ENCODE measurements at places on chromosomes 16 and 17.

DNA sequence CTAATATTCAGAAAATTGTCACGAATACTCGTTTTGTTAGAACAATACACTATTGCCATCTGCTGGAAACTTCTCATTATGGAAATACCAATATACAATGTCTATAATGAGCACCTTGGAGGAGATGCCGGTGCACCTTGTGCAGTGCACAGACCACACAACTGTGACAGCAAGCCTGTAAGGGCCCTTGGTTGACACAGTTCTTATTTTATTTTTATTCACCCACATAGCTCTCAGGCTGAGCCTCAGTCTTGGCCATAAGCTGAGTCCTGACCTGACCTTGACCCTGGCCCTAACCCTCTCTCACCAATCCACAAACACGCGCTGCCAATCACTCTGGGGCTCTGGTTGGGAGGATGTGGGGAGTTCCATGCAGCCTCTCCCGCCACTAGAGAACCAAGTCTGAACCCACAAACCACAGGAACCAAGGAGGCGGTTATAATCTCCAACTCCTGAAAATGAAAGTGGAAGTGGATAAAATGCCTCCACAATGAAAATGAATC, 7.6 kb downstream of the AIPL1 start:
- DNase-seq, result no peak

- DNase-seq, result no peak
Measured at GRCh38 chr17:1650731-1651558, 1.3 kb upstream of the RILP start.

DNA sequence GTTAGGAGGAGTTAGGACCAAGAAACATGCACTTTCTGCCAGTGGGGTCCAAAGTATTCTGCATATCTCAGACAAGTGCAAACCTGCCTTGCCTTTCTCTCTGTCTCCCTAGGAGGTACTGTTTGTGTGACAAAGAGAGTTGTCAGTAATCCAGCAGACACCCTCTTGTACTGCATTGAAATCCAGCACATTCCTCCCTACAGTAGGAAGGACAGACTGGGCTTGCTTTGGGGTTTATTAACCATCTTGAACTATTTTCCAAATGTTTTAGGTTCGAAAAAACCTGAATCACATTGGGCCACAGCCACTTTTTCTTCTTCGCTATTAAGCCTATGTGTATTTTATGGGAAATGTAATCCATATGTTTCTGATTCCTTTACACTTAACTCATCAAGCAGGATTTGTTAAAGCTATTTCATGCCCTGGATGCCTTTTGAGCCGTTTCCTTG, 204.2 kb upstream of the KCNJ16 start:
- DNase-seq, result no peak

GRCh38 chr17:12821376-12821940, 32.2 kb downstream of the ARHGAP44 start:
- DNase-seq, result no peak

DNA sequence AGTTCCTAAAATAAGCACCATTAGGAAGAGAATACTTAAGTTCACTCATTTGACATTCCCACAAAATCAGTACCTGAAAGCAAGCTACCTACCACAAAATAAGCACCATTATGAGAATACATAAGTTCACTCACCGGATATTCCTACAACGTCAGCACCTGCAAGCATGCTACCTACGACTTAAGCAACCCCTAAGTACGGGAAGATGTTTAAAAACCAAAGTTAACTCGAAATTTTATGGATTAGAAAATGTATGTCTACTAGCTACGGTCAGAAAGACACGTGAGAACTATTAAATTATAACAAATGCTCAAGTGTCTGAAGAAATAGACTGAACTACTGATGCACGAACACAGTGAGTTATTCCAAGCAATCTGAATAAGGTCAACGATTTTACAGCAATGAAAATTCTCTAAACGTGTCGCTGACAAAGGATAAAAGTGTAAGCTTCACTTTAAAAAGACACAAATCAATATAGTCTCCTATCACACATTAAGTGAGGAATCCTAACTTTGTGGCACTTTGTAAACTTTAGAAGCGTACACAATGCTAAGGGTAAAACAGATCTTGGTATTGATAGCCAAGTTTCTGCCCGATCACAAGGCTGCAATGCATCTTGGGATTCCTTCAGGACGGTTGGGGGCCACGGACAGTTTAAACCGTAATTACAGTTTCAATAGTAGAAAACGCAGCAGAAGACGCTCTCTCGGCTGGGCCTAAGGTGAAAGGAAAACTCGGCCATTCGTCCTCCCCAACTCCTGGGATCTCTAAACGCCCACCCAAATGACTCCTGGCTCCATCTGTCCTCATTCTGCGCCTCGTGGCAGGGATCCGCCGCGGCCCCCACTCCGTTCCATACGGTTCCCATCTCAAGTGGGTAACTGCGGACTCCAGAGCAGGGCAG, 1.3 kb downstream of the GSPT1 start:
- no peak for DNase-seq

GRCh38 chr17:75516619-75517296, 430 bp downstream of the TSEN54 start:
- DNase-seq, result no peak

DNA sequence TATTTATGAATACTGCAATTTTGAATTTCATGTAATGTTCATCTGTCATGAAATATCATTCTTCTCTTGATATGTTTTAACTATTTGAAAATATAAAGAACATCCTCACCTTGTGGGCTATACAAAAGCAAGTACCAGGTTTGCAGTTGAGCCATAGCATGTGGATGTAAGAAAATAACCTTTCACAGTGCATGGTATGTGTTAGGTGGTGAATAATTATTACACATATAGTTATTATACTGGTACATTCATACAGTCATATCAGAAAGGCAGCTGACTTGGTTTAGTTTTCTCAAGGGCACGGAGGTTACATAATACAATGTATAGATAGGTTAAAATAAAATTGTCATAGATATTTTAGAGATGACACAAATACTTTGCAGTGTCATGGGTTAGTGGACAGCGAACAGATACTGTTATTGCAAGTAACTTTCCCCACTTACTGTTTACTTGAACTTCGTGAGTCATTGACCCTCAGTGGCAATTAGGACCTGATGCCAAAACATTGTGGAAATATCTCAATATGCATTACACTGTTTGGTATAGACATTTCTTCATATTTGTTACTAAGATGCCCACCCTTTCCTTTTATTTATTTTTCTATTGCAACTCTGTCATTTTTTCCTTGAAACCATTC, 445.4 kb upstream of the GOT2 start:
- no peak for DNase-seq

DNA sequence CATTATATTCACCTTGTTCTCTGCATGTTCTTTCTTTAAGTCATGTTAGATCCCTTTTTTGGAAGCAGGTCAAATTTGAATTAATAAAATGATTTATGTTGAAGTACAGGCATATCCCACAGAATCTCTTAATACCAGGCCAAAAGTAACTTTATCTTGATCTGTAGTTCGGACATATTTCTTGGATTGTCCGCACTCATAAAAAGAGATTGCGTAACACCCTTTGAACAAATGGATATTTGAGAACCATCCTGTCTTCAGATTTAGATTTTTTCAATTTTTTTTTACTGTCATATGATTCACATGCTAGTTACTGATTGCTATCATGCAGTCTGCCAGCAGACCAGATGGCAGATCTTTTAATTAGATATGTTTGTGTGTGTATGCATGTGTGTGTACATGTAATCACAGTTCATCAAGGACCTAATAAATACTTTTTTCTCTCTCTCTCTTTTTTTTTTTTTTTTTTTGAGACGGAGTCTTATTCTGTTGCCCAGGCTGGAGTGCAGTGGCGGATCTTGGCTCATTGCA, 352.6 kb downstream of the WWOX start:
- DNase-seq, result no peak

- no peak for DNase-seq
Measured at GRCh38 chr16:11306997-11307638, 26.0 kb upstream of the PRM1 start.

GRCh38 chr16:74500907-74501306, 79.6 kb upstream of the CLEC18B start:
- DNase-seq, result no peak

- peak; percentile 81 for DNase-seq
Measured at GRCh38 chr17:4948166-4948930, at the start of gene PFN1. PFN1 (minus strand) TSS chr17:4948530; CDS start chr17:4948394, 136 bp downstream.

DNA sequence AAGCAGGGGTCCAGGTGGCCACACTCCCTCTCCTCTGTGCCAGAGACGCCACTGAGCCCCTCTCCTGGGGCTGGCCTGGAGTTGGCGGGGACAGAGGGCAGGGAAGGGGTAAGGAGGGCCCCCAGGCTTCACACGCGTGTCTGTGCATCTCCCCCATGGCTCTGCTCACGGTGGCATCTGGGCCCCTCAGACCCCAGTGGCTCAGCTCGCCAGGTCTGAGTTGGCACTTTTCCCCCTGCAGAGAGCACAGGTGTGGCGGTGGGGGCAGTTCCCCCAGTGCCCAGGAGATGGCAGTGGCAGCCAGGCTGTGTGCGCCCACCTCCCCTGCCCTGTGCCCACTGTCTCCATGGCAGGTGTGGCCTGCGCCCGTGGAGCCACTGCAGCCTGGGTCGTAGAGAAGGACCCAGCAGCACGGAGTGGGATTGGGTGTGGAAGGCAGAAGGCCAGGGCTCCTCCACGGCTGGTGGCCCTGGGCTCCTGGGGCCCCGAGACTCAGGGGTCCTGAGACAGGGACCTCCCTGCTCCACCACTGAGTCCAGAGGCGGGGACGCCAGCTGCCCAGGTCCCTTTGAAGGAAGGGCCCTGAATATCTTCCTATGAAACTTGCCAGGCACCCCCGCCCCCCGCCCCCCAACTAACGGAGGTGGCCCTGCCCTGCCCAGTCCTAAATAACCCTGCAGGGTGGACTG, 4.3 kb upstream of the APRT start:
- DNase-seq, result no peak

DNA sequence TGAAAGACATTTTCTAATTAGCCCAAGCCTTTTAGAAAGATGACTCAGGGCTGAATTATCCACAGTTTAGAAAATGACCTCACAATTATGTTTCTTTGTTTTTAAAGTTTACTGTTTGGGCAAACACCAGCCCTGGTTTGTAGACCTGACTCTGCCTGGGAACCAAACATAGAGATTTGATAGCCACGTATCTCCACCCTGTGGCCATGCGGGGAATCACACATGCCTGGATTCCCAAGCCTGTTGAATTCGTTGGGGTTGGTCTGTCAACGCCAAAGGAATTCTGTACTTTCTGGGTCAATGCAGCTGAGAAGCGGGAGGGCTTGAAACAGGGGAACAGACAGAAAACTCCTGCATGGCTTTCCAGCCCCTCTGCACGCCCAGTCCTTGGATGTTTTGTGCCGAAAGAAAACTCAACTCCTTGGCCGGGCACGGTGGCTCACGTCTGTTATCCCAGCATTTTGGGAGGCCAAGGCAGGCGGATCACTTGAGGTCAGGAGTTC, 26.9 kb downstream of the CD300A start:
- DNase-seq, result no peak

DNA sequence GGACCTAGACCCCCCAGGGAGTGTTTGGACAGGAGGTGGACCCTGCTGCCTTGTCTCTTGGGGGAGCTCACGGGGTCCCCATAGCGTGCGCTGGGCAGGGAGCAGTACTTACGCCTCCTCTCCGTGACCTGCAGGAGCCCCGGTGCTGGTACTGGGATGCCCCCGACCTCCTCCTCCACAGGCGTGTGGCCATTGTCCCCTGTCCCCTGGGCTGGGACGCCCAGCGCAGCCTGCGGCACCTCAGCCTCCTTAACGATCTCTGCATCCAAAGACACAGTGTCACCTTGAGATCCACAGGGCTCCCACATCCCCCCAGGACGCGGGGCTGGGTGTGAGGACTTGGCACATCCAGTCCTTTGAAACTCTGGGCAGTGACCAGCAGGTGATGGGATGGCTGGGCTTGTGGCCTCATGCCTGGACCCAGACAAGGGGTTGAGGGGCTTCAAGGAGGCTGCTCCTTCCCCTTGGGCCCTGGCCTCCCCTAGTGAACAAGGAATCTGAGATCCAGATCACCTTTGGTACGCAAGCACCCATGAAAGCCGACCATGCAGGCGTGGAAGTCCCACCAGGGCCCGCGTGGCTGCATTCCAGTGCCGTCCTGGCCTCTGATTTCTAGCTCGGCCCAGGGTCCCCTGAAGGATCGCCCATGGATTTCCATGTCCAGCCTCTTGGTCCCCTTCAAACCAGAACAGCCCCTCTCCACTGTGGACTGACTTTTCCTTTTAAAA, 9.9 kb downstream of the DBNDD1 start:
- DNase-seq, result no peak

GRCh38 chr16:72677662-72678447, 370.1 kb downstream of the ZFHX3 start:
- no peak for DNase-seq

DNA sequence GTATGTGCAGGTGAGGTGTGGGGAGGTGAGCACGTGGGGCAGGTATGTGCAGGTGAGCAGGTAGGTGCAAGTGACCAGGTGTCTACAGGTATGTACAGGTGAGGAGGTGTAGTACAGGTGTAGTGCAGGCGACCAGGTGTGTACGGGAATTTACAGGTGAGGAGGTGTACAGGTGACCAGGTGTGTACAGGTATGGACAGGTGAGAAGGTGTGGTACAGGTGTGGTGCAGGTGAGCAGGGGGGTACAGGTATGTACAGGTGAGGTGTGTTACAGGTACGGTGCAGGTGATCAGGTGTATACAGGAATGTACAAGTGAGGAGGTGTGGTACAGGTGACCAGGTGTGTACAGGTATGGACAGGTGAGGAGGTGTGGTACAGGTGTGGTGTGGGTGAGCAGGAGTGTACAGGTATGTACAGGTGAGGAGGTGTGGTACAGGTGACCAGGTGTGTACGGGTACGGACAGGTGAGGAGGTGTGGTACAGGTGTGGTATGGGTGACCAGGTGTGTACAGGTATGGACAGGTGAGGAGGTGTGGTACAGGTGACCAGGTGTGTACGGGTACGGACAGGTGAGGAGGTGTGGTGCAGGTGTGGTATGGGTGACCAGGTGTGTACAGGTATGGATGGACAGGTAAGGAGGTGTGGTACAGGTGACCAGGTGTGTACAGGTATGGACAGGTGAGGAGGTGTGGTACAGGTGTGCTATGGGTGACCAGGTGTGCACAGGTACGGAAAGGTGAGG, 12.8 kb upstream of the DBNDD1 start:
- no peak for DNase-seq

- DNase-seq, result no peak
Measured at GRCh38 chr16:4314532-4315185, 1.2 kb upstream of the GLIS2 start.

DNA sequence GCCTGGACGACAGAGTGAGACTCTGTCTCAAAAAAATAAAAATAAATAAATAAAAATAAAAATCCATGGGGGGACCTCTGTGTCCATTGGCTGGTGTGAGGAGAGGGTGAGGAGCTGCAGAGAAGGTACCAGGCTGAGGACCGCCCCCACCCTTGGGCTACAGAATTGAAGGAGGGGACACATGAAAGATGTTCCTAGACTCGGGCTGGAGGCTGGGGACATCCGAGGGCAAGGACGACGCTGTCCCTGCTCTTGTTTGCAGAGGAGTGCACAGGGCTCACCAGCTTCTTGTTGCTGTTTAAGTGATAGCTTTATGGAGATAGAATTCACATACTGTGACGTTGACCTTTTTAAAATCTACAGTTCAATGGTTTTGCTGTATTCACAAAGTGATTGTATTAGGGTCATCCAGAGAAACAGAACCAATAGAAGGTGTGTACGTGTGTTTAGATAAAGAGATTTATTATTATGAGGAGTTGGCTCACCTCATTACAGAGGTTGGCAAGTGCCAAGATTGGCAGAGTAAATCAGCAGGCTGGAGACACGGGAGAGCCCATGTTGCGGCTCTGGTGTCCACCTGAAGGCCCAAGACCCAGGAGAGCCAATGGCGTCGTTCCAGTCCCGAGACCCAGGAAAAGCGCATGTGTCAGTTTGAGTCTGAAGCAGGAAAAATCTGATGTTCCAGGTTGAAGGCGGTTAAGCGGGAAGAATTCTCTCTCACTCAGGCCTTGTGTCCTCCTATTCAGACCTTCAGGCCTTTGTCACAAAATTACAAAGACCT, 320.7 kb downstream of the SEC14L1 start:
- no peak for DNase-seq

All from stimulated activated CD8-positive, alpha-beta memory T cell treated with anti-CD3 and anti-CD28 coated beads, Interleukin-7, amount 100 ng/mL, for 1 hour (primary cell).